ENCODE measurements at places on chromosomes 12 and 14. TPM values are rescaled to one million over a fixed set of nuclear protein-coding genes. Genes with fewer than 3 reads are reported as not detected.

KRT6C gene
- 1.0 TPM for total RNA-seq

- peak; percentile 85 for DNase-seq
Observed at GRCh38 chr14:95287176-95287754, 32.4 kb downstream of the CLMN start.

DNA sequence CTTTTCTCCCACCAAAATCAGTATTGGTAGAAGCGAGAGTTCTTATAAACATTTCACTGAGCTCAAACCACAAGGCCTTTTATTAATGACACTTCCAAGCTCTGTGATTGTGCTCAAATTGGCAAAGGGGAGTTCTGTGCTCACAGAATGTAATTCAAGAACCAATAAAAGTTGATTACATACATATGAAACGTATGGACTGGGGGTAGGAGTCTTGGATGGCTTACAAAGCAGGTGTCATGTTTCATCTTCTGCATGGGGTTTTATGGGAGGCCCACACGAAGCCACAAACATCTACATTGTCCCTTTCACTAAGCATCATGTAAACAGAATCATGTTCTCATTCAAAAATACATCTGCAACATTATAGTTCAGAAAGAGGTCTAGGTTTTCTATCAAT is 828.3 kb downstream of the VRK1 start:
- no peak for DNase-seq

DNA sequence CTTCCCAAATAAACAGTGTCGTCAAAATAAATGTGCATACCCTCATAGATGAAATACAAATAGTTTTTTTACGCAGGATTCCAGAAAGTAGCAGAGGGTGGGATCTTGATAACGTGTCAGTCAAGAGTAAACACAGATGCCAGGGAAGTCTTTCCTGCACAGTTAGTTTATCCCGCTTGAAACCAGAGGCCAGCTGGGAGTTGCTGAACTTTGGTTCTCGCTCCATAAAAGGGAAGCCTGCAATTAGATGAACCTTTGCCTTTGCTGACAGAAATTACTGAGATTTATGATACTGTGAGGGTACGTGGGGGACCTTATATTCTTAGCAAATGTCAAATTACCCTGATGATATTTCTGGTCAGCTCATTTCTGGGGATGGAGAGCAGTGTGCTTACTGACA is 18.9 kb downstream of the FAR2 start:
- DNase-seq: no peak

GLS2 gene
- 6.7 TPM for total RNA-seq

Measured in lower leg skin (tissue), 4 donors.